ENCODE measurements at places on chromosomes 11 and 22. TPM values are rescaled to one million over a fixed set of nuclear protein-coding genes. Genes with fewer than 3 reads are reported as not detected.

The TMEM86A gene
- total RNA-seq = 7.3 TPM

The HORMAD2 gene
- total RNA-seq = 1.6 TPM

The CLDN5 gene
- 74.5 TPM for total RNA-seq

The CSNK2A3 gene
- total RNA-seq = 4.7 TPM

The ROBO4 gene
- total RNA-seq = 17.7 TPM

The FGF19 gene
- total RNA-seq = 1.2 TPM

Data from camera-type eye (tissue), 1 donor.